Dermis microvascular lymphatic vessel endothelial cell (primary cell): ENCODE measurements at places on chromosomes 1 and 21.

DNA sequence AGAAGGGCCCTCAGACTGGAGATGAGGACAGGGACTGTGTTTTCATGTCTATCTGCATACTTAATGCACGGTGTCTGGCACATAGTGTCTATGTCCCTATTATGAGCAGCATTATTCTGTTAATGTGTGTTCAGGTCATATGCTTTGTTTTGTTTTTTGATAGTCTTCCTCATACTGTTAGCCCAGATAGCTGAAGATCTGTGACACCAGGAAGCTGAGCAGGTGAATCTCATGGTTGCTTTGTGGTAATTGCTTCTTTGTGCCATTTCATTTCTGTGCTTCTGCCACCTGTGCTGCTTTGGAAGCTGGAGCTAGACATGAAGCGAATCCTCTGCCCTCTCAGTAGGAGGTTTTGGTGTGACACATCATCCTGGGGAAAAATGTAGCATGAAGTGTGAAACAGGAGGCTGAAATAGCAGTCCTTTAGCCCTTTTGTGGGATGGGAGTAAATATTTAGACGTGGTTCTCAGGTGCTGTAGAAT, 15.8 kb downstream of the SMAP2 start:
- DNase-seq: no peak

DNA sequence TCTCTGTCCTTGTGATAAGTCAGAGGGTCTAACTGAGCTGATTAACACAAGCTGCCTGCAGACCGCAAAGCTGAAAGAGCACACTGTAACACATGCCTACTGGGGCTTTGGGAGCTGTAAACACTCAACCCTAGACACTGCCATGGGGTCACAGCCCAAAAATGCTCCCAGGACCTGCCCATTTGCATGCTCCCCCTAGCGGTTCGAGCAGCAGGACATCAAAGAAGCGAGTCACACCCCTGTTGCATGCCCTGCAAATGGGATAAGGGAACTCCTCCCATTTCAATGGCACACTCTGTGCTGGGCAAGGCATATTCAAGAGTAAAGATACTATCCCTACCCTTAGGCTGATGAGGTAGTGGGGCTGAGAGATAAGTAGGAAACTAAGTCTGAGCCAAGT, 22.8 kb downstream of the LCE3E start:
- no peak for DNase-seq

GRCh38 chr1:6004412-6005123, 12.3 kb upstream of the NPHP4 start:
- no peak for DNase-seq

DNA sequence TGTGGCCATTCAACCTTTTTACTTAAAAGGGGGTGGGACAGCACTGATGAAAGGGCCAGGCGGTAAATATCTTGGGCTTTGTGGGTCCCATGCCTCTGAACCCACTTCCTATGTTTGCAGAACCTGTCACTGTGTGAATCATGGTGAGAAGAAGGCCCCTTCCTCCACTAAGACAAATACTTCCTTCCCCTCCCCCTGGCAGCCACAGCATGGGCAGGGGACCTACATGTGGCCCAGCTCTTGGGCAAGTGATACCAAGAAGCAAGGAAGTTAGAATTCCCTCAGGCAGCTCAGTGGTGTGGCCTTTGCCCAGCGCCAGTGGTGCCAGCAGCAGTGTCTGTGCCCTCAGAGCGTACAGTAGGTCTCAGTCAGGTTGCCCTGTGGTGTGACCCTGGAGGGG, 168.6 kb downstream of the TRIM33 start:
- no peak for DNase-seq

DNA sequence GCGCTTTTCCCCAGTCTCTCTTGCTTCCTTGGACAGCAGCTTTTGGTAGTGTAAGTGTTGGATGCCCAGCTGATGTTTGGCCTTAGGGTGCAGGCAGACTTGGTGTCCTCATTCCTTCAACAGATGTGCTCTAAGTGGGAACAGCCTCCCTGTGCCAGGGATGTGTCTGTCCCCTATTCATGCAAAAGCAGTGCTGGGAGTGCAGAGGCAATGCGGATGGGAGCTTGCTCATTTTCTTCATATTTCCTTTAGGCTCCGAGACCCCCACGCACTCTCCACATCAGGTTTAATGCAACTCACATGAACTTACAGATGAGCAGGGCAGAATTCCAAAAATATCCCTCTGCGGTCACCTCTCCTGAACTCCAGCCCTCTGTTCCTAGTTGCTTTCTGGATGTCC, 96.1 kb downstream of the IER5 start:
- no peak for DNase-seq
